ENCODE measurements at places on chromosomes 7 and 10. TPM values are rescaled to one million over a fixed set of nuclear protein-coding genes. Genes with fewer than 3 reads are reported as not detected.

DNA sequence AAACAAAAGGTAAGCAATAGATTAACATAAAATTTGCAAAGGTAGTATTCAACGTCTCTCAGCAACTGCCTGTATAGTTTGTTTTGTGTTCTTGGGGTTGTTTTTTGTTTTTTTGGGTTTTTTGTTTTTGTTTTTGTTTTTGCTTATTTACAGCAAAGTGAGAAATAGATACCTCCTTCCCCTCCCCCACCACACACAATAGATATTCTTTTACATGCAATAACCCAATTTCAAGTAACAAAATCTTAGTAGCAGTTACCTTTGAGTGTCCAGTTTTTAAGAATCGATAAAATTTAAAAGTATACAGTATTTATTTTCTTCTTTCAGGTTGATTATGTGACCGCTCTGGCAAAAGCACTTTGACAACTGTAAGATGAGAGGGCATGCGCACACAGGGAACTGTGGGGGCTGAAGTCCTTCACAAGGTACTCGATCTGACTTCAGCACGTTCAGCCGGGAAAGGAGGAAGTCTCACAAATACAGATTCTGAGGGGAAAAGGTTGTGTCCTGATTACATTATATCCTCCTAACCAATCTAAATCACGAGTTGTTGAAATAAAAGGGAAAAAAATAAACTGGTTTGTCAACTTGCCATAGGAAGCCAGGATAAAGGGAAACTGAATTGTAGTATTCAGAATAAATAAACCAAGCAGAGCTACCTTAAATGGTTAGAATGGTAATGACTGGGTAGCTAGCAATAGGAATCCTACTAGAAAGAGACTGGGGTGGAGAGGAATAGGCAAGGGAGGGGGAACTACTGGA is 47.8 kb downstream of the CPEB3 start:
- peaks cover 11% of the 10 kb centered on the region for H3K4me1 ChIP-seq
- no peaks in the 10 kb centered on the region for H3K27me3 ChIP-seq
- no peaks in the 10 kb centered on the region for H3K36me3 ChIP-seq

- DNase-seq, result no peak
- H3K27me3 ChIP-seq, result no peaks in the 10 kb centered on the region
- H3K27ac ChIP-seq, result no peak overlapping the region
- H3K4me3 ChIP-seq, result no peak overlapping the region
- no peaks in the 10 kb centered on the region for H3K4me1 ChIP-seq
- no peaks in the 10 kb centered on the region for H3K36me3 ChIP-seq
These were observed 278.2 kb downstream of the SNX13 start for GRCh38 chr7:17661982-17662585.

- no peak overlapping the region for H3K4me3 ChIP-seq
- peaks cover 89% of the 10 kb centered on the region for H3K4me1 ChIP-seq
- H3K27me3 ChIP-seq, result no peaks in the 10 kb centered on the region
- peak overlapping the region; percentile 81 for H3K27ac ChIP-seq
- DNase-seq, result no peak
- no peaks in the 10 kb centered on the region for H3K36me3 ChIP-seq
These were observed 91.8 kb downstream of the SH3PXD2A start for GRCh38 chr10:103763374-103764202.

Gene RNLS
- total RNA-seq, result 29.5 TPM

DNA sequence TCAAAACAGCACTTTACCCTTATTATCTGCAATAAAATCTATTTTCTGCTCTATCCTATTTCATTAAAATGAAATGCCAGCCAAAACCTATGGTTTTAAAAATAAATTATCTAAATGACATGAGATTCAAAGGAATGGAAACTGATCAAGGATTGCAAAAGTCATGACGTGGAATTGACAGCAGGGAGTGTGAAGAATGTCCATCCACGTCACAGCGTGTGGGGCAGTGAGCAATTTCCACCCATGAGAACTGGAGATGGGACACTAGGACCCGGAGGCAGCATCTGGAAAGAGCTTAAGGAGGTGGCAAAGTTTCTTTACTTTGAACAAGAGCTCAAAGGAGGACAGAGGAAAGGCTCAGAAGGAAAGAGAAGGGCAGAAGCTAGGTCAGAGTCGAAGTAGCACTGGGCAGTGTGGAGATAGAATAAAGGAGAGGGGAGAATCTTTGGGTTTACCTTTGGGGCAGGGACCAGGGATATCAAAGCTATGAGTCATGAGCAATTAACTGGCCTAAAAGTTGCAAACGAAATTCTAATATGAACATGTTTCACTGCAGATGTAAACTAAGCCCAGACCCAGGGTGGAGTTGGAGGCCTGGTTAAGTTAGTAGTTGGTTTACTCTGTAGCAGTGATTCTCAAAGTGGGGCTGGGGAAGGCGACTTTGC is 24.9 kb upstream of the STK17A start:
- DNase-seq, result no peak
- no peak overlapping the region for H3K4me3 ChIP-seq
- H3K4me1 ChIP-seq, result no peaks in the 10 kb centered on the region
- H3K36me3 ChIP-seq, result no peaks in the 10 kb centered on the region

Gene KCNH2
- 1.5 TPM for total RNA-seq

Gene VPS37D
- 1.1 TPM for total RNA-seq

- no peak overlapping the region for H3K27ac ChIP-seq
- H3K27me3 ChIP-seq, result no peaks in the 10 kb centered on the region
- H3K4me1 ChIP-seq, result peaks cover 3% of the 10 kb centered on the region
- H3K4me3 ChIP-seq, result no peak overlapping the region
These were observed 145.0 kb downstream of the MAD1L1 start for GRCh38 chr7:2087744-2088143.

All from tibial nerve (tissue), 4 donors.